SHP77 treated with DMSO at 0.1 percent for 48 hours (cell line): ENCODE measurements at places on chromosomes 2 and 18.

GRCh38 chr2:50333529-50334228 is 698.3 kb downstream of the NRXN1 start:
- DNase-seq = no peak

DNA sequence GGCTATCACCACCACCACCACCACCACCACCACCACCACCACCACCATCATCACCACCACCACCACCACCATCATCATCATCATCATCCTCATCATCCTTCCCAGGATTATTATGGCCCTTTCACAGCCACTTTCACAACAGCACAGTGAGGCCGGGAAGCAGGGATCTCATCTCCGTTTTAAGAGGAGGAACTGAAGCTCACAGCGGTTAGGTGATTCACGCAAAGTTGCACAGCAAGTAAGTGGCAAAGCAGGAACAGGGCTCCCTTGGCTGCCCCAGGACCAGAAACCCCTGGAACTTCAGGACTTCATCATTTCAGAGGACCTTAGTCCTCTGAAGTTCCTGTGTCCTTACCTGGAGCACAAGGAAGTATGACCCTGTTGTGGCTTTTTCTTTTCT is 26.8 kb downstream of the MRPL35 start:
- no peak for DNase-seq

GRCh38 chr2:217919781-217920351 is 82.9 kb downstream of the TNS1 start:
- DNase-seq = no peak

GRCh38 chr2:240586919-240587800 is 626 bp downstream of the CAPN10 start:
- peak; percentile 17 for DNase-seq

GRCh38 chr2:127342101-127342500 is 45.7 kb downstream of the MAP3K2 start:
- DNase-seq = no peak

DNA sequence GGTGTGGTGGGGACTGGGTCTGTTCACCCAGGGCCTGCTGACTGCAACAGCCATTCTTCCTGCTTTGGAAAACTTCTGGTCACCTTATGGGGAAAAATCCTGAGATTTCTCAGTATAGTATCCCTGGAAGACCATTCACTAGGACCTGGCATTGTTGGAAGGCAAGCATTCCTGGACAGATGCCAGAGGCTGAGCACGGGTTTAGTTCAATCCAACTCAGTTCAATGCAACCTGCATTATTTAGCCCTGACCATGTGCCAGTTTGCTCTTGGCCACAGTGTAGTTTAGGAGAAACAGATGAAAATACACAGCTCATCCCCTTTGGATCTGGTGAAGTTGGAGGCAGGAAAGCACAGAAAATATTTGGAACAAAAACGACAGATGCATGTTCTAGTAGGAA is 95.9 kb downstream of the LPIN1 start:
- no peak for DNase-seq

DNA sequence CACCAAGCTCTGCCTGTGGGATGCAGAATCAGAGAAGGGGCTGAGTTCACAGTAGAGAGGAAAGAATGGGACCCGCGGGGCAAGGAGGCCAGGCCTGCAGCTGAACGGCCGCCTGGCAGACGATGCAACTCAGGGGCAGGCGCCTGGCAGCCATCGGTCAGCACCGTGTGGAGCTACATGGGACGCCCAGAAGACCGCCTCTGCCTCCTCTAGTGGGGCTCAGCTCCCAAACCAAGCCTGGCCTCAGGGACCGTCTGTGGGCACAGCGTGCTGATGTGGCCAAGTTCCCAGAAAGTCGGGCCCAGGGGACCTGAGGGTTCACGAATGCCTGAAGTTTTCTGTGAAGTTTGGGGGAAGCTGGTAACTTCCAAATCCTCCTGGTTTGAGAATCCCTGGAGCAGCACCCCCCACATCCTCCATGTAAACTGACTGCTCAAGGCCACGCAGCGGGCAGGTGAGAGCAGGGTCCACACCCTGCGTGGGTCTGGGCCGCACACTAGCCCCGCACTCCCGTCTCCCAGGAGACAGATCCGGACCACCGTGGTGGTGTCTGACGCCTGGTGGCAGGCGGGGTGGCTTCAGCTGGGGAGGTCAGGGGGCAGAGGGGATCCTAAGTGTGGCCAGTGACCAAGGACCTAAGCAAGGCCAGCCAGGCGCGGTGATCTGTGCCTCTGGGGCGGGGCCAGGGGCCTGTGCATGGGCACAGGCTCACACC is 14.6 kb downstream of the SNORC start:
- no peak for DNase-seq

GRCh38 chr18:48441405-48441881 is 32.3 kb upstream of the ZBTB7C start:
- DNase-seq = no peak
